ENCODE measurements at places on chromosomes 12 and 14.

DNA sequence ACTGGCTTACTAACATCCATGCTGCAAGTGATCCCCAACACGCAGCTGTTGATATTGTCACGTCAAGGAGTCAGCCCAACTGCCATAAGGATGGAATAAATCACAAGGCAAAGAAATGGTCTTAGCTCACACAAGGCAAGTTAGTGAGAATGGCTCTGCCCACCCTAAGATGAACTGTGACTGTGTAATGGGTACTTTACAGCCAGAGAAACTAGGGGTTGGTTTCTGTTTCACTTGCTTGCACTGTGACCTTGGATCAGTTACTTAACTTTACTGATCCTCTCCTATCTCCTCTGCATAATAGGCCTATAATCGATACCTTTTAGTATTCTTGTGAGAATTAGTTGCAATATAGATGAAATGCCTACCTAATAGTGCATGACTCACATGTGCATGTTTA is 52.2 kb upstream of the ANO2 start:
- no peak for DNase-seq

DNA sequence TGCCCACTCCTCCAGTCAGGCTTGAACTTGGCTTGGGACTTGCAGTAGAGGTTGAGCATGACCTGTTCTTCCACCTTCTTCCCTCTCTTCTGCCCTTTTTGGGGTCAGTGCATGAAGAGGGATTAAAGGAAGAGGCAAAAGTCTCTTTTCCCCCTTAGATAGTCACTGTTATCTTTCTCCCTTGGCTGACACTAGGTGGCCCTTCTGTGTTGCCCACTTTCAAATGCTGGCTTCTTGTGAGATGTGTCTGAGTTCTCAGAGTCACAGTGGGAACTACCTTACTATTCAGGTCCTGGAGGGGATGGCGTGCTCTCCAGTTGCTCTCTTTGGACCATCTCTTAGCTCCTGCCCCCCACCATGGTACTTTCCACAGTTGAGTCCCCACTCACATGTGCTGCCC is 73.6 kb downstream of the GPR65 start:
- no peak for DNase-seq

GRCh38 chr12:90366286-90366685 is 588.7 kb downstream of the CCER1 start:
- no peak for DNase-seq

DNA sequence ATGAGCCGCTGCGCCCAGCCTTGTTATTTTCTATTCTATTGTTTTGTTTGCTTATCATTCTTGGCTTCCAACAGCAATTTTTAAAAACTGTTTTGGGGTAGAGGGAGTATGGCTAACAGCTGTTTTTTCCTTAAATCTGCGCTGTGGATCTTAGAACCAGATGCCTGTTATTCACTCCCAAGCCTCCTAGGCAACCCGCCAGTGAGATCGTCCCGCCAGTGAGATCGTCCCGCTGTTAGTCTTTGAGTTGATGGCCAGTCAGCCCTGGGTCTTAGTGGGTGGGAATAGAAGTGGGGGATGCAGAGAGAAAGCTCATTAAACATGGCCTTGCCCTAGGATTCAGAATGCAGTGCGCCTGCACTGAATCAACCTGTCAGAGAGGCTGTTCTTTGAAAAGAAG is 67.3 kb upstream of the BICD1 start:
- DNase-seq = no peak

DNA sequence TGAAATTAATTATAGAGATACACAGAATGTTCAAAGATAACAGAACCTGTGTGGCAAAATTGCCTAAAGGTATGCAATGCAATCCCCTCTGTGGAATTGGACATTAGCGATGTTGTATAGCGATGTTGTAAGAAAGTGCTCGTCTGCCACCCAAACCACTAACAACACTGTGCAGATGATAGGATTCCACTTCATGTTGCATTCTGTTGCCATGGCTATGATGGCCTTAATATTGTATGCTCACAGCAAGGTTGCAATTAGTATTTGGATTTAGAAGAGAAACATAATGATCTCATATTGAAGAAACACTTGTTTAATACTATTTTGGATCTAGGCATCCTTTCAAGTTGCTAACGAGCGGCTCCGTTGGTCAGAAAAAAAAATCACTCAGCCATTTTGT is 260.3 kb downstream of the BCAT1 start:
- no peak for DNase-seq

GRCh38 chr14:22813145-22813544 is 2.1 kb downstream of the SLC7A7 start:
- no peak for DNase-seq

GRCh38 chr14:81423504-81423903 is 23.4 kb upstream of the STON2 start:
- no peak for DNase-seq

- DNase-seq = no peak
Measured at GRCh38 chr12:108846290-108846701, 11.1 kb downstream of the SSH1 start.

All from HuH-7.5 (cell line).